Activated CD4-positive, alpha-beta memory T cell treated with anti-CD3 and anti-CD28 coated beads for 36 hours (primary cell): ENCODE measurements at places on chromosomes 6 and 20. TPM values are rescaled to one million over a fixed set of nuclear protein-coding genes. Genes with fewer than 3 reads are reported as not detected.

SLC26A8 gene
- not detected for total RNA-seq

CBLN4 gene
- not detected for total RNA-seq

CYP21A2 gene
- not detected for total RNA-seq

NKX2-2 gene
- total RNA-seq, result not detected

OR2H2 gene
- not detected for total RNA-seq

ADRM1 gene
- 101 TPM for total RNA-seq

TGM3 gene
- not detected for total RNA-seq

PHACTR3 gene
- not detected for total RNA-seq

IL17F gene
- 119 TPM for total RNA-seq

GGTLC1 gene
- not detected for total RNA-seq

DBNDD2 gene
- total RNA-seq, result 22.6 TPM

RBM24 gene
- not detected for total RNA-seq

ZSWIM3 gene
- total RNA-seq, result 4.7 TPM

COL11A2 gene
- 1.0 TPM for total RNA-seq

OLIG3 gene
- not detected for total RNA-seq

ADIG gene
- not detected for total RNA-seq

FNDC11 gene
- total RNA-seq, result 0.61 TPM

WFDC10B gene
- total RNA-seq, result not detected

CLIC5 gene
- total RNA-seq, result 8.5 TPM

MRPL14 gene
- 49.5 TPM for total RNA-seq

C20orf141 gene
- not detected for total RNA-seq

ARMH2 gene
- total RNA-seq, result not detected

FILIP1 gene
- not detected for total RNA-seq

NDRG3 gene
- 29.9 TPM for total RNA-seq

RIPPLY2 gene
- not detected for total RNA-seq

PRIM2 gene
- total RNA-seq, result 47.2 TPM

DCBLD1 gene
- 4.4 TPM for total RNA-seq

EFCAB8 gene
- 0.83 TPM for total RNA-seq

EYS gene
- total RNA-seq, result not detected

CRISP2 gene
- total RNA-seq, result not detected

IRF4 gene
- 705 TPM for total RNA-seq

TRIM40 gene
- total RNA-seq, result not detected

NRSN1 gene
- not detected for total RNA-seq

ZNF165 gene
- 3.7 TPM for total RNA-seq

ID4 gene
- not detected for total RNA-seq

TPX2 gene
- total RNA-seq, result 149 TPM

OR2J2 gene
- not detected for total RNA-seq

FAM209A gene
- 0.99 TPM for total RNA-seq

MYLK4 gene
- total RNA-seq, result 0.07 TPM

HFE gene
- 1.4 TPM for total RNA-seq

MED23 gene
- total RNA-seq, result 26.0 TPM

OR12D3 gene
- not detected for total RNA-seq

DSP gene
- total RNA-seq, result 0.07 TPM

SIRPG gene
- total RNA-seq, result 28.5 TPM

TGM2 gene
- total RNA-seq, result not detected
